NCI-H524 treated with DMSO at 0.1 percent for 48 hours (cell line): ENCODE measurements at places on chromosomes 2 and 18.

DNA sequence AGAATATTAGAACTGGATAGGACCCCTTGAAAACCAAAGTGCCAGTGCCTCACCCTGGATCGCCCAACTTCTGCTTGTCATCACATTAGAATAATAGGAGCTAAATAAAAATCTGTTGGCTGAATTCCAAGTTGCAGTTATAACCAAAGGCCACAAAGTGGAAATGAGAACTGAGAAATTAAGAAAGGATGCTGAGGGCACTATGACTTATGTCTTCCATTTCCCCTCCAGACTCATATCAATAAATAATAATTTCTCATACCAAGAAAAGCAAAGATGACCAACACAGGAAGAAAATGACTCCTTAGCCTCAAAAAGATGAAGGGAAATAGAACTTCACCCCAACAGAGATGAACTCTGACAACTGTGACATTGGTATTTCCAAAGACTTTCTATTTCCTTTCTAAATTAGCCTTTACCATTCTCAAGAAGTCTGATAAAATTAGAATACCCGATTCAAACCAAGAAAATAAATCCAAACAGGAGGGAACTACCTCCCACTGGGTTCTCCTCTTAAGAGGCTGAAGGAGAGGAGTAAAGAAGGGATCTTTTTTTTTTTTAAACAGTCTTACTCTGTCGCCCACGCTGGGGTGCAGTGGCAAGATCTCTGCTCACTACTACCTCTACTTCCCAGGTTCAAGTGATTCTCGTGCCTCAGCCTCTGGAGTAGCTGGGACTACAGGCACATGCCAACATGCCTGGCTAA, 46.5 kb upstream of the EPG5 start:
- no peak for DNase-seq

- DNase-seq = no peak
Measured at GRCh38 chr2:194314042-194314441, 1343.0 kb upstream of the SLC39A10 start.

DNA sequence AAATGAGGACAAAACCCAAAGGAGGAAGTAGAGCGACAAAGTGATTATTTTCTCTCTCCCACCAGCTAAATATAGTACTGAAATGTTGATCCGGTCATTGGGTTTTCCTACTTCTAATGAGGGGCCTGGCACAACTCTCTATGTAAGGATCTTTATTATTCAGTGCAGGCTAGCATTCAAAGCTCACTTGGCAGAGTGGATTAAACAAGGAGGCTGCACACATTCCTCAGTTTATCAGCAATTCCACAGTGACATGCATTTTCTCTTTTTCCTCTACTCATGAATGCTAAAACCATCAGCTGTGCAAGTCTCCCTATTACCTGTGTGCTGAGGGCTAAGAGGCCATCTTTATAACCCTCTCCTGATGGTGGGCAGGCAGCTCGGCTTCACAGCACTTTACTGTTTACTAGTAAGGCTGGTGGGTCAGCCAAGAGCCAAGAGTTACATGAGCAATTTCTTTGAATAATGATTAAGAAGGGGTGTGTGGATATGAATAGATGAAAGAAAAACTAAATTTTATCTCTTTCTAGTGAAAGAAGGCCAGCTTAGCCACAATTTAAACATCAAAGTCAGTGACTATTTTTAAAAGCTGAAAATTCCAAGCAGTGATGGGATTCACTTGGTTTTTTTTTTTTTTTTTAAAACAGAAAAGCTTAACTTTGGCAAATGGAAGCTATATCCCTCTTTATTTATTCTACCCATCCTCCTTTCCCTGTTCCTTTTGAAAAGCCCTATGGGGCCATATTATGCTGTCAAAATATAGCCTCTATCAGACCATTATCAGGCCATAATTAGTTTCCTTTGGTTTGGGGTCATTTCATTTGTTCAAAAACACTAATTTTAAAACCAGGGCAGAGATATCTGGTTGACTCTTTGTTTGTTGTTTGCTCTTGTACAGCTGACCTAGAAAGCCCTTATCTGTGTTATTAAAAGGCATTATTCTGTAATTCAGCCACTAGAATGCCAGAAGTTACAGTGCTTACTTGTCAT, 111.0 kb downstream of the RBM43 start:
- no peak for DNase-seq

GRCh38 chr2:167005096-167005495, 116.8 kb downstream of the XIRP2 start:
- DNase-seq = no peak

GRCh38 chr2:175854129-175854528, 147.9 kb downstream of the LNPK start:
- DNase-seq = peak; percentile 84

GRCh38 chr2:118913803-118914645, 28.0 kb upstream of the MARCO start:
- DNase-seq = no peak

GRCh38 chr2:239695106-239695727, 294.4 kb upstream of the HDAC4 start:
- DNase-seq = no peak

GRCh38 chr18:11034884-11035283, 114.5 kb downstream of the PIEZO2 start:
- no peak for DNase-seq

- DNase-seq = no peak
Measured at GRCh38 chr18:48944634-48945033, 6.1 kb downstream of the SMAD7 start.

- DNase-seq = no peak
Measured at GRCh38 chr2:165074884-165075283, 119.6 kb upstream of the SLC38A11 start.

DNA sequence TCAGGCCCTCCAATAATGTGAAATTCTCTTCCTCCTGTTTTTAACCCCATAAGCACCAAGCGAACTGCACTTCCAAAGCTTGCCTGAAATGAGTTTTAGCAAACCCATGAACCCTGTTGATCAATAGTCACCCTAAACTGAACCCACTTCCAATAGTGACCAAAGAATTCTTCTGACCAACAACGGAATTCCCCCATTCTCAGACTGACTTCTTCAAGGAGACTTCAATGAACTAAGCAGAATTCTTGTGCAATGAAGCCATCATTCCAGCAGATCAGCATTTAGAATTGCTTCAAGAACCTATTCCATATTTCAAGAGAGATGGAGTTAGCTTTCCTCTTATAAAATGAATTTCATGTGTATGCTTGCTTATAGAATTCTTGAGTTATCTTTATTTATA, 176.9 kb upstream of the FN1 start:
- DNase-seq = no peak

GRCh38 chr2:123715467-123715982, 309.6 kb upstream of the CNTNAP5 start:
- DNase-seq = no peak

GRCh38 chr2:69770193-69770702, 28.3 kb downstream of the ANXA4 start:
- no peak for DNase-seq

DNA sequence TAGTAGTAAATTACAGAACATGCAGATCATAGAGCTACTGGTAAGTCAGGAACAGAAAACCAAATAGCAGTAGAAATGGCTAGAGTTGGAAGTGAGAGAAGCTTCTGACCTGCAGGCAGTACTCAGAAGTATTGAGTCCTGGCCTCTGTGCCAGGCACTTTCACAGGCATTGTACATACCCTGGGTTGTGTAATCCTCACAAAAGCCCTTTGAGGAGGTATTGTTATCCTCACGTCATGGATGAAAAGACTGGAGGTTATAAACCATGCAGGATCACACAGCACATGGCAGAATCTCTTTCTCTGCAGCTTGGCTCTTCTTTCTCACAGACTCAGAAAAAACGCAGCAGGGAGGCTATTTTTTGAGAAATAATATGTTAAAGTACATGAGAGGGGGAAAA, 789.3 kb upstream of the FAM98A start:
- DNase-seq = no peak

DNA sequence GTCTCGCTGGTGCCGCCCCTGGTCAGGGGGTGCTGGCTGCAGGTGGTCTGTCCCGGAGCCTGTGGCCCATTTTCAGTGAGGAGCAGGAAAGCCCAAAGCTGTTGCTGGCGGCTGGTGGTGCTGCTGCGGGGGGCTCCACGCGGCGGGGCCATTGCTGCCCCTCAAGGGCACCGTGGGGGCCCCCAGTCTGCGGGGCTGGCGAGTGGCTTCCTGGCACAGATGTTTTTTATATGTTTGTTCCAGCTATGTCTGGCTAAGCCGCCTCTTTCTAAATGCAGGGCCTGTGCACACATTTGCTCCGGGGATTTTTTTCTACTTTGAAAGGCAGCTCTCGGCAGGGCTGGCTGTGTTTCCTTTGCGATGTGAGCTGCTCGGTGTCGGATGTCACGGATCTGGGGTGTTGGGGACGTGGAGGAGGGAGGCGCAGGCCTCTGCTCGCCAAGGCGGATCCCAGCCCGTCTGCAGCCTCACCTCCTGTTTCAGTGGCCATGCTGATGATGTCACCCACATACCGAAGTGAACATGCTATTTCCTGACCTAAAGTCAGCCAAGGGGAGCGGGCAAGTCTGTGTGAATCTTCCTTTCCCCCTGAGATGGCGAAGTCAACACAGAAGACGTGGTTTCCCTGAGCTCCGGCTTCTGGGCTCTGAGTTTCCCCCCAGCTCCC, 112.0 kb upstream of the CTDP1 start:
- no peak for DNase-seq

DNA sequence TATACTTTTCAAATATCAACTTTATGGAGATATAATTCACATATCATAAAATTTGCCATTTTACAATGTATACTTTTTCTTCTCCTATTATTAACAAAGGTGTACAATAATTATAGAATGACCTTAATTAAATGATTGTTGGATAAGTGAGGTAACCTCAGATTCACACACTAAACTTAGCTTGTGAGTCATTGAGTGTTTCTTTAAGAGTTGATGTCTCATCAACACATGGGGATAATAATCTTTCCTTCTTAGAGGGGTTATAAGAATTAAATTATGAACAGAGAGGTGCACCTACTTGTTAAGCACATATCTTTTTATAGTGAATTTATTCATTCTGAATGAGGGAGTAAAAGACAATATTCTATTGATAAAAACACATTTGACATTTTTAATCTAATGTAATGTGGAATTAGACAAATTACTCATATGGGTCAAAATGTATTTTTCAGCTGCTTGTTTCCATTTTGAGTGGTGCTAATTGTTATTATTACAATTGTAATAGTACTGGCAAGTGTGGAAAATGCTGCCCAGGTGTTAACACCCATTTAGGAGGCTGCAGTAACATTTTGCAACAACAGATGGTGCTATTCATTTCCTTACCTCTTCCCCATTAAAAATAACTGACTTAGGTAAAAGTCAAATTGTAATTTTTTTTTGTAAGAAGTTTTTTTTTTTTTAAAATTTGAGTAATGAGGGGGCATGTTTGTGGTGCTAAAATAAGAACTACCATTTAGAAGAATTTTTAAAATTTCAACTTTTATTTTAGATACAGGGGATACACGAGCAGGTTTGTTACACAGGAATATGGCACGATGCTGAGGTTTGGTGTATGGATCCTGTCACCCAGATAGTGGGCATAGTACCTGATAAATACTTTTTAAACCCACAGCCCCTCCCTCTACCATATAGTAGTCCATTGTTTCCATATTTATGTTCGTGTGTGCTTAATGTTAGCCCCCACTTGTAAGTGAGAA, 32.1 kb upstream of the DYNAP start:
- DNase-seq = no peak

- no peak for DNase-seq
Measured at GRCh38 chr2:133806564-133806963, 238.3 kb upstream of the NCKAP5 start.

GRCh38 chr2:141605163-141605562, 525.7 kb downstream of the LRP1B start:
- DNase-seq = no peak

DNA sequence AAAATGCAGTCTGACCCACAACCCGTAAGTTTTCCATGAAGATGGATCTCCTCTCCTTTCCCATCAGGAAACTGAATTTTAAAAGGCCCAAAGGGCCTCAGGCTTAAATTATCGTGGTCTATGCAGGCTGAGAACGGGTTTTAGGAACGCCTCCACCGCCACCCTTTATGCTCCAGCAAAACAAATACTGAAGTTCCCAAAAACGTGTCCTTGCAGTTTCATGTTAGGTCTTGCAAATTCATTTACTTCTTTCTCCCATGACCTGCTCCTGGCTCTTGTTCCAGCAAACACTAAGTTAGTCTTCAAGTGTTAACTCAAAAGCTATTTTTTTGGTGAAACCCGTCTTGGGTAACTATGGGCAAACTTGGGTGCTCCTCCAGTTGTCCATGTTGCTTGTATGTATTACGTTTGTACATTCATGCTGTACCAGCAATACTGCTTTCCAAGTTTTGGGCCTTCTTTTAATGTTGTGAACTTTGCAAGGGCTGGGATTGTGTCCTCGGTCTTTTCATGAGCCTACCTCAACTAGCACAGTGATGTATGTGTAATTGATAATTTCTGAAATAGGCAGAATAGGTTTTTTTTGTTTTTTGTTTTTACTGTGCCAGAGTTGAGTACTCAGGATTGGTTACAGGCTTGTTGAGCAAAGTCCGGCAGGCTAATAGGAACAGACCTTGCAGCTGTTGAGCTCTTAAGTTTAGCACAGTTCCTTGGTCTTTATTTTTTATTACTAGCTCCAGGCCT, 1.8 kb upstream of the RNF149 start:
- DNase-seq = no peak

DNA sequence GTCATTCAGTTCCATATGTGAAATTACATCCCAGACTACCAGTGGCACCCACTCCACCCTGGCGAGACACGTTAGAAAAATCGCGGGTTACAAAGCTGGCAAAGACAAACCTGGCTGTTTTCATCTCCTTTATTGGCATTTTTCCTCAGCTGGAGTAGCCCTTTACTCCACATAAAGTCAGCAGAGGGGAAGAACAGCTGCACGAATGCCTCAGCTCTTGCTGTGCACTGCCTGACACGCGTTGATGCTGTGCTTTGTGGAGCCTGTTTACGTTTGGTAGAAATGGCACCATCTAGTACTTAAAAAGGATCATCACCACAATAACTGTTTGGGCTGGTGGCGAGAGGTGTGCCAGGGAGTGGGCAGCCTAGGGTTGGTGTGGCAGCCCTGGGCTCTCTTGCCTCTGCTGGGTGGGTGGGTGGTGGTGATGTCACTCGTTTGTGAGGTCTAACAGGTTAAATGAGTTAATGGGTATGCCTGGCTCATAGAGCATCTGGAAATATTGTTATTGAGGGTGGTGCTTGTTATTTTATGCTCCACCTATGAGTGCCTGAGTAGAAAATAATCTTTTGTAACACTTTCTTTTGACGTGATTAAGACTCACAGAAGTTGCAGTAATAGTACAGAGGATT, 16.4 kb downstream of the FARP2 start:
- no peak for DNase-seq

GRCh38 chr2:109312902-109313301, 183.9 kb downstream of the SH3RF3 start:
- no peak for DNase-seq

DNA sequence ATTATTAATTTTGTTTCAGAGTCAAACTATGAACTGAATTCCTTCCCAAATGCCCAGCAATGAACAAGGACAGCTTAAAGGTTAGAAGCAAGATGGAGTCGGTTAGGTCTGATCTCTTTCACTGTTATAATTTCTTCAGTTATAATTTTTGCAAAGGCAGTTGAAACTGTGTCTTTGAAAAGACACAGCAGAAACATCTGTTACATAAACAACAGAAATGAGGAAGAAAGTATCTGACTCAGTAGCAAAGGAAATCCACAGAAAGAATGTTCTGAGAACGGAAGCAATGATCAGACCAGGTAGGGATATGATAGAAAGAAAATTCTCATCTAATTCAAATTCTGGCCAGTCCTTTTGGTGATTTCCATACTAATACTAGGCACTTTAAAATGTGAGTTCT, 5.2 kb upstream of the RMC1 start:
- no peak for DNase-seq
